Activated CD4-positive, CD25-positive, alpha-beta regulatory T cell treated with anti-CD3 and anti-CD28 coated beads, Interleukin-2, amount 50 U/mL, for 24 hours (primary cell): ENCODE measurements at places on chromosomes 1 and 21.

GRCh38 chr1:225965231-225965630 is 24.2 kb upstream of the LEFTY2 start:
- no peak for ATAC-seq

DNA sequence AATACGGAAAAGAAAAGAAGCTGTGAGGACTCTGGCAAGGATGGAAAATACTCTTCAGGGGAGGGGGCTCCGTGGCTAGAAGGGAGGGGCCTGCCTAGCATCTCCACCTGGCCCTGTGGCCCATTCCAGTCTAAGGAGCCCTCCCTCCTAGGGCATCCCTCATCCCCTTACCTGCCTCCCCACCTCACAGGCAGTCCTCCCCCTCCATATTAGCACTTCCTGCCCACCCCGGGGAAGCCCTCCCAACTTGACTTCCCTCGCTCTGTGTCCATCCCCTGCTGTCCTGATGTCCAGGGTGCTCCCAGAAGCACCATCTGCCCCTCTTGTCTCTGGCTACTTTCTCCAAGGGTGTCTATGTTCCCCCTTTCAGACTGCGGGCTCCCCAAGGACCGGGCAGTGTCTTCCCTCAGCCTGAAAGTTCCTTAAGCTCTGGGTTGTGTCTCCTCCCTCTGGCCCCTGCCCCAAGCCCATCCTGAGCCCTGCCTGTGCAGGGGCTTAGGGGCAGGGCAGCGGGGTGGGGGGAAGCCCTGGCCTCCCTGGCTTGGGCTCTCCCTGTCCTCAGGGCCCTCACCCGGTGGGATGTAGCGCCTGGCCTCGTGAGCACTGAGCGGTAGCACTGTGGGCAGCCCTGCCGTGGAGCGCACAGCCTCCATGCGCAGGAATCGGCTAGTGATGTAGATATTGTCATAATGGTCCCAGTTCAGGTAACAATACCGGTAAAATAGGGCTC is 3.9 kb downstream of the DCST2 start:
- no peak for ATAC-seq

DNA sequence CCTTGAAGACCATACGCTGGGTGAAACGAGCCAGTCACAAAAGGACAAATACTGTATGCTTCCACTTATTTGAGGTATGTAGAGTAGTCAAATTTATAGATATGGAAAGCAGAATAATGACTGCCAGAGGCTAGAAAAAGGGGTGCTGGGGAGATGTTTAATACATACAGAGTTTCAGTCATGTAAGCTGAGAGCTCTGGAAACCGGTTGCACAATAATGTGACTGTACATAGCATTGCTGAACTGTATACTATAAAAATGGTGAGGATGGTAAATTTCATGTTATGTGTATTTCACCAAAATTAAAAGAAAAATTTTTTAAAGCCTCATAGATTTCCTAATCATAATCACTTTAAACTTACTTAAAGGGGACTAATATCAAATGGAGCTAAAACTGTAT is 110.8 kb downstream of the ZZZ3 start:
- no peak for ATAC-seq

DNA sequence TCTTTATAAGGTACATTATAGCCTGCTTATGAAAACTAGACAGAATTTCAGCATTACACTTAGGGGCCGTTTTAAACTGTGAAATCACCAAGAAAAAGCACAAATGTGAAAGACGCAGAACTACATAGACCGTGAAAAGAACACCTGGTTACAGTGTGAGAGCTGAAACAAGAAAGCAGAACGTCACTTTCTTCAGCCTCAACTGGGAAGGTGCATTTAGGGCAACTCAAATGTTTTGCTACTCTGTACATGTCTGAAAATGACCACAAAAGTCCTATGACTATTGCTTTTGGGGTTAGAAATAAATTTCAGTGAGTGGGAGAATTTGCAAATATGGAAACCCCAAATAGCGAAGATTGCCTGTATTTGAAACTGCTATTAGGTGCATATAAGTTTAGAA is 268.7 kb downstream of the OLFM3 start:
- ATAC-seq, result no peak

- ATAC-seq, result no peak
These were observed 692.0 kb upstream of the NR5A2 start for GRCh38 chr1:199335496-199335895.

DNA sequence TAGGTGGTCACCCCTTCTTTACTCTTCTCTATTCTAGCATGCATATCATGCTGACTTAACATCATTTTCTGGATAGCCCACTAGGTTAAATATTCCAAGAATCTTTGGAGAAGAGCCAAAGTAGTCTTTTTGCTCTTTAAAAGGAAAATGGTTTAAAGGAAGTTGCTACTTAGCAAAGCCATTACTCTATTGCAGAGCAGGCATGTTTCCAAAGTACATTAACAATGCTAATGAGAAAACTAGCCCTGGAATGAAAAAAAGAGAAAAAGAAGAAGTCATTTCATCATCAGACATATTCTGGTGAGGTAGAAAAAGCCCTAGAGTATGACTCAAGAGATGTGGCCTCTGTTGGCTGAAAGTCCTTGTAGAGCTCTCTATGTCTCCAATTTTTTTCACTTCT is 74.0 kb downstream of the NUF2 start:
- ATAC-seq, result no peak

DNA sequence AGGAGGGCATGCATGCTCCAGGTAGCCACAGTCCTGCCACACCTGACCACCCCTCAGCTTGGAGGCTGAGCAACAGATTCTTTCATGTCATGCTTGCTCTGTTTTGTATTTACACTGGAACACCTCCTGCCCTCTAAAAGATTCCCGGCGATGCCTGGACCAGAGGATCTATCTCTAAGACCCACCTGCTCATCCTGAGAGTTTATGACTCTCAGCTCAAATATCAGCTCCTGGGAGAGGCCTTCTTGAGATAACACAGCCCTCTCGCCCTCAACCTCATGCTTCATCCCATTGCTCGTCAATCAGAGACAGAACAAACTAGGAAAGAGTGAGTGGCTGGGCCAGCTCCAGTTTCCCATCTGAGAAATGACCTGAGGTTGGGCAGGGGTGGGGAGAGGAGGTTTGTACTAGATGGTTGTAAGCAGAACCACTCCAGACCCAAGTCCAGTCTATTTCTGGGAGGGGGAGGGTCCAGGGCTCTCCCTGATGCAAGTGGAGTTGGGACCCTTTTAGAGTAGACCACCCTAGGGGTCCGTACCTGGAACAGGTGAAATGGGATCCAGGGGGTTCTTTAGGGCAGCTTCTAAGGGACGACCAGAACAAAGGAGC is 524.5 kb downstream of the MATN1 start:
- ATAC-seq, result no peak

GRCh38 chr1:63968663-63969440 is 195.0 kb downstream of the ROR1 start:
- ATAC-seq, result no peak

DNA sequence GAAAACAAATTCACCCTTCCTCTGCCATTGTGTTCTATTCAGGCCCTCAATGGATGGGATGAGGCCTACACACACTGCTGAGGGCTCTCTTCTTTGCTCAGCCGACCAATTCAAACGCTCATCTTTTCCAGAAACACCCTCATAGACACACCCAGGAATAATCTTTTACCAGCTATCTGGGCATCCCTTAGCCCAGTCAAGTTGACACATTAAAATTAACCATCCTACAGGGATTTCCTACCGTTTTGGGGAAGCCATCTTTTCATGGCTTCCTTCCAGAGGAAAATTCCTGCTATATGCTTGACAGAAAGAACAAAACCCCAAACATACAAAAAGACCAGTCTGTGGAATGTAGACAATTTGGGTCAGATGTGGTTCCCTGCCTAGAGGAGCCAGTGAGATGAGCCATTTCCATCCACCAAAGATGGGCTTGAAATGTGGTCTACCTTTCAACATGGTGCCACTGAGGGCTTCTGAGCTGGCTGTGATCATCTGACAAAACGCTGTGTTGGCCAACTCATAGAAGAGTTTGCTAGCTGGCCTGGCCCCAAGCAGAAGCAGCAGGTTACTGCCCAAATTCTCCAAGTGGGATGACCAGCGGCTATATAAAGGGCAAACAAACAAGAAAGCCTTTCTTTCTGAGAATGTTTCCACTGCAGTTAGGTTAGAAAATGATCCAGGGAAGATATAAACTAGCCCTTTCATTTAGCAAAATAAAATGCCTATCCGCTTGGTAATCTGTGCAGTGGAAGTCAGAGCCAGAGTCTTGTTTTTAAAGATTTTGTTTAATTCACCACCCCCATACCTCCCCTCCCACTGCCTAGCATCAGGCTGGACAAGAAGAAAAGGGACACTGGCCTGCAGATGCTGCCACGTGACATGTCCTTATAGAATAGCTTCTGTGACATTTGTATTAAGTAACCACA is 69.1 kb upstream of the MRPS6 start:
- no peak for ATAC-seq

DNA sequence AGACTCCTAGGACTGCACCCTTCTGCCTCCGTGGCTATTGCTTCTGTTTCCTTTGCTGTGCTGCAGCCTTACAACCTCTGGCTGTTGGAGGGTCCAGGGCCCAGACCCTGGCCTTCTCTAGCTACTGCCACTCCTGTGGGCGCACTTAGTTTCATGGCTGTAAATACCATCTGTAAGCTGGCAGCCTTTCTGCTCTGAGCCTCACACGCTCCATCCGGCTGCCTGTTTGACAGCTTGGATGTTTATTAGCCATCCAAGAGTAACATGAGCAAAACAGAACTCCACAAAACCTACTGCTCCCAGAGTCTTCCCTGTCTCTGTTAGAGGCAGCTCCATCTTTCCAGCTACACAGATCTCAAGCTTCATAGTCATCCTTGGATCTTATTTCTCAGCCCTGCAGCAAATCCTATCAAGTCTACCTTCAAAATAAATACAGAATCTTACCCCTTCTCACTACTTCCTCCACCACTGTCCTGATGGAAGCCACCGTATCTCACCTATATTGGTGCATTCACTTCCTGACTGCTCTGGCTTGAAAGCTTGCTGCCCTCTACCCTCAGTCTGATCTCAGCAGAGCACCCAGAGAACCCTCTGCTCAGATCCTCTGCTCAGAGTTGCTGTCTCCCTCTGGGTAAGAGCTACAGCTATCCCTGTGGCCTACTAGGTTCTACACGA is 19.1 kb downstream of the SLC25A33 start:
- ATAC-seq, result no peak

- ATAC-seq, result no peak
These were observed 540.0 kb downstream of the KIF26B start for GRCh38 chr1:245694753-245695195.

- no peak for ATAC-seq
These were observed 43.7 kb downstream of the COL6A1 start for GRCh38 chr21:46025113-46025770.

DNA sequence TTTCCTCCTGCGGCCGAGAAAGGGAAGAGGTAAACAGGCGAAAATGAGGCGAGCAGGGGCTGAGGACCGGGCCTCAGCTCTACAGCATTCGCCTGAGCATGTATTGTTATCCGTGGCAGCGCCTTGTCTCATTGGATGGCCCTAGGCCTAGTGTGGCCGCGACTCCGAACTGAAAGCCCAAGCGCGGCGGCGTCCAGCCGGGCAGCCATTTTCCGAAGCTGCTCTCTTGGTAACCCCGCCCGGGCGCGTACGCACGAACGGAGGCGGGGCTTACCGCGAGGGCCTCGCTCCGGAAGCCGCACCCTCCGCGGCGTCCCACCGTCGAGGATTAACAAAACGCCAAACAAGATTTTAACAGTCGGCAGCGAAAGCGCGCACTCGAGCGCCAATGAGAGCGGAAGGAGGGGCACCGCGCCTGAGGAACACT is 797 bp upstream of the USP1 start:
- no peak for ATAC-seq

GRCh38 chr1:207084701-207085180 is 3.9 kb upstream of the C4BPB start:
- peak; percentile 55 for ATAC-seq
